ENCODE measurements at places on chromosomes 1 and 21.

DNA sequence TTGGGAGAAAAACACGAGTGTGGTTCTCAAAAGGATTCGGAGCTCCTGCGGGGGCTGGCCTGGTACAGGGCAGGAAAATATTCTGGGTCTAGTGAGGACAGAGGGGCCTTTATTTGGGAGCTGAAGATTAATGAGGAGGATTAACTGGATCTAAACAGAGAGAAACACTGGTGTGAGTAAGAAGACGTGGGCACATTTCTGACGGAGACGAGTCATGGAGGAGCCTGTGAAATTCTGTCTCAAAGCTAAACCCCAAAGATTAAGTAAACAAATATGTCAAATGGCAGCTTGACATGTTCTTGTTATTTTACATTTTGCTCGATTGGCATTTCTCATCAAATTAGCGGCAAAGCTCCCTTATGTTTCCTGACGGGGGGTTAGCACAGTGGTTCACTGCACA, 12.8 kb downstream of the PROK1 start:
- no peak for DNase-seq

DNA sequence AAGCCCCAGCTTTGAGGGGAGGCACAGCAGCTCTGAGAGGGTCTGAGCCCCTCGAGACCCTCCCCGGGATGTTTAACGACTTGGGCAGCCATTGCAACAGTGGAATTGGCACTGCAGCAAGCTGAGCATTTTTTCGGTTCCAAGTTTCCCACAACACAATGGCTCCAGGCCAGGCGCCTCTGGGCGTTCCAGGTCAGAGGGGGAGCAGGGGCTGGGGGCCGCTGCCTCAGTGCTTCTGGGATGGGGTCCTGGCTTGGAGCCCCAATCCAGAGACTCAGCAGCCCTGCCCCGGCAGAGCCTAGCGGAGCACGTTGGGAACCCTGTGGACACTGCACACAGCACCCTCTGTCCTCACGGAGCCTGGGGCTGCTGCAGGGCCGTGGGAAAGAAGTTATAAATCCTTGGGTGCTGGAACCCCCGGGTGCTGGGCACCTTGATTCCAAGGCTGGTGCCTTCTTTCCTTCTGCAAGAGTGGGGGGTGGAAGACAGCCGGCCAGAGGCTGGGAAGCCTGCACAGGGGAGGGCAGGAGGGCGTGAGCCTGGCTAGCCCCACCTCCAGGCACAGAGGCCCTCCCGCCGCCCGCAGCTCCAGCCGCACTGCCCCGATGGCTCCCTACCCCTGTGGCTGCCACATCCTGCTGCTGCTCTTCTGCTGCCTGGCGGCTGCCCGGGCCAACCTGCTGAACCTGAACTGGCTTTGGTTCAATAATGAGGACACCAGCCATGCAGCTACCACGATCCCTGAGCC, 50.1 kb downstream of the COL18A1 start:
- no peak for DNase-seq

- DNase-seq: no peak
Observed at GRCh38 chr1:7642781-7643529, 128.1 kb upstream of the VAMP3 start.

DNA sequence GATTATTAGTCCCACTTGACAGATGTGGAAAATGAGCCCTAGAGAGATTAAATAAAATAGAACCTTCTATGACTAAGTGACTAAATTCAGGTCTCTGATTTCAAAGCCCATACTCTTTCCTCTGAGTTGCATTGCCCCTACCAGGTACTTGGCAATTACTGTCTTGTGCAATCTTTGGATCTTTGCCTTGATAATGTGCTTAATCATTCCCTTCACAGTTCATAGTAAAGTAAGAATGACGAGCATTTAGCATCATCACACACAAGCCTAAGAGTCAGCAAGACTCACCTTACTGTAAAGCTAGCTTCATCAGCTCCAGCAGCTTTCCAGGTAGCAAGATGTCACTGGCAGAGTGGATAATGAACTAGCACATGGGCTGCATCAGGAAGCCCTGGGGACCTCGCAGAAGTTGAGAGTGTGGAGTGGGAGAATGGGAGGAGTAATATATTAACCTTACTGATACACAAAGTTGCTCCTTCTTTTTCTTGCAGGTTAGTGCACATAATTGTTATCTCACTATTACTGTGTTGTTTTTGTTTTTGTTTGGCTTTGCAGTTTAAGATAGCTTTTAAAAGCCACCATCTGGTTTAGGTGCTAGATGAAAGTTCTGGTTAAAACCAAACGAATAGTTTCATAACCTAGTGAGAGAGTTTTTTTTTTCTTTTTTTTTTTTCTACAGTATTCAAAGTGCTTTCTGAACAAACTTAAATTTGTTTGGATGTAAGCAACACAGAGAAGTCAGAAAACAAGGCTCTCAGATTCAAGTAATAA, 71.8 kb downstream of the PBX1 start:
- no peak for DNase-seq

DNA sequence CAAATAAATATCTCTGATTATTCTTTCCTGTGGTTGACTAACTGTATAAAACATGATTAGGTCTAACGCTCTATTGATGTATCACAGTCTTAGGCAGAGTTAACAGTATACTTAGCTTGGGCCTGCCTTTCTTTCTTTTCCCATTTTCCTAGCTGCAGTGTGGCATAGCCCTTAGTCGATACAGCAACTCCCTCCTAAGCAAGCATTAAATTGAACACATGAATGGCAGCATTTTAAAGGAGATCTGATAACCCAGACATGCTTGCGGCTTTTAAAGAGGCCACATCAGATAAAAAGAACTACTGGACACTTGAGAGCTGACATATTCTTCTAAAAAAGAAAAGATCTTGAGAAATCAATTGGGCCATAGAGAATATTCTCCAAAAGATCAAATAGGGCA, 312.0 kb upstream of the TMPRSS15 start:
- no peak for DNase-seq

DNA sequence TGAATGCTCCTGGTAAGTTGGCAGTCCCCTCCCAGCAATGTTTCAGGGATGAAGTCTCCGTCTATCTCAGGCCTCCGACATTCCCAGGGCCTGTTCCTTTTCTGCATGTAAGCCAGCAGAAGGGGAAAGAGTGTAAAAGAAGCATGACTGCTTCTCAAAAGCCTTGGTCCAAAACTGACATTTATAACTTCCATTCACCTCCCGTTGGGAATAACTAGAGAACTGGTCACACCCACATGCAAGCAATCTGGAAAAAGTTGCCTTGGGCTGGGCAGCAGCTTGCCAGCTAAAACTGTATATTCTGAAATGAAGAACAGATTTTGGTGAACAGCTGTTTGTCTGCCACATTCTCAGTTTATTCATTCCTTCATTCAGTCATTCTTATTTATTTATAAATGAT, 24.2 kb upstream of the NPL start:
- no peak for DNase-seq

- DNase-seq: no peak
Observed at GRCh38 chr1:24122776-24123175, 10.8 kb upstream of the MYOM3 start.

DNA sequence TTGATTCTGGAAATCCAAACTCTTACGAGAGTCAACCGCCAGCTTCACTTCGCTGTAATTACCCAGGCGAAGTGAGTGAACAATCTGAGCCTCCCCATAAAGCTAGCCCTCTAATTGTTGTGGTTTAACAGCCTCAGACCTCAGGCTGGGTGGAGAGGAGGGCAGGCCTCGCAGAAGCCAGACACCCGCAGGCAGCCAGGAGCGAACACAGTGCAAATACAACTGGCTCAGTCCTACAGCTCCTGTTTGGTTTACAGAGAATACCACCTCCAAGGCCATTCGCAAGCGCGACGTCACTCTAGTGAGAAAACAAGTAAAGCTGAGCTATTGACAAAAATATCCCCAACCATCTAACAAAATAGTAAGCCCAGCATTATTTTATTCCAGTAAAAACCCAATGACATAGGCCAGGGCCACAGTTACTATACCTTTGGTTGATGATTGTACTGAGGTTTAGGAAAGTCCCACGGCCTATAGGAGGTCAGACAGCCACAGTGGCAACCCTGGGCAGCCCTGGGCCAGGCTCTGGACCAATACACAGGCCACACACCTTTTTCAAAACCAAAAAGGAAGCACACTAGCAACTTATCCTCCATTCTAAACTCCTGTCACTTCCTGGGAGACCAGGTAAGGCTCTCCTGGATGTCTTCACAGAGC, 163.3 kb downstream of the ETS2 start:
- no peak for DNase-seq

DNA sequence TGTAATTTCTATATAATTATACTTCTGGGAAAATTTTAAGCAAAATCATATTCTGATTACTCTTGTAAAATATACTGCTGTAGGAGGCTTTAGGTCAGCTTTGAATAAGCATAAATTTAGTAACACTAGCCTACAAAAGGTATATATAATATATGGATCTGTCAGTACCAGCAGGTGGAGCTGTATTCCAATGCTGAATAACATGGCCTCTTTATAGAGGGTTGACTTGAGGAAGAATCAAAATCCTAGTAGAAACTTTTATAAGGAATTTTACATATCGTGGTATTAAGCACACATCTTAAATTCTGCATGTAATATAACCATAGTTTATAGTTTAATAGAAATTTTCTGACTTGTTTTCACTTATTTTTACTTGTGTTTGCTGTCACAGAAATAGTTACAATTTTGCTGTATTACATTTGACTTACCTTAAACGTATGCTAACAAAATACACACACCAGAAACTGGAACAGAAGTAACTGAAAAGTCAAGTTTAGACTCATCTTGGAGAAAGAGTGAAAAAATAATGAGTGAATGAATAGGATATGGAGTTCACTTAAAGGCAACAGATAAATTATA, 79.3 kb downstream of the HMCN1 start:
- no peak for DNase-seq

DNA sequence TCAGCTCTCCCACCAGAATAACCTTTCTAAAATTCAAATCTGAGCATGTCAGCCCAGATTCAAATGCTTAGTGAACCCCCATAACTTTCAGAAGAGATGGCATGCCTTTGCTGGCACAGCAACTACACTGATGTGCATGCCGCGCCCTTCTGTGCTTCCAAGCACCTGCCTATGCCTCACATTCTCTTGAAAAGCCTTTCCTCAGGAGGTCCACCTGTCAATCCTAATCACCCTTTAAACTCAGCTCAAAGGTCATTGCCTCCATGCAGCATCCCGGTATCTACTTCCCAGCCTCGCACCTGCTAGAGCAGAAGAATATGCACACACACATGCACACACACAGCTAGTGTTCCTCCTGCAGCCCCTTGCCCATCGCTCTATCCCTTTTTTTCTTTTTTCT, 5.2 kb upstream of the S100A2 start:
- DNase-seq: no peak
